MV-4-11 (cell line): ENCODE measurements at places on chromosomes 5 and 9.
A peak's percentile ranks its signal among the peaks of the same experiment; 100 is the strongest.

DNA sequence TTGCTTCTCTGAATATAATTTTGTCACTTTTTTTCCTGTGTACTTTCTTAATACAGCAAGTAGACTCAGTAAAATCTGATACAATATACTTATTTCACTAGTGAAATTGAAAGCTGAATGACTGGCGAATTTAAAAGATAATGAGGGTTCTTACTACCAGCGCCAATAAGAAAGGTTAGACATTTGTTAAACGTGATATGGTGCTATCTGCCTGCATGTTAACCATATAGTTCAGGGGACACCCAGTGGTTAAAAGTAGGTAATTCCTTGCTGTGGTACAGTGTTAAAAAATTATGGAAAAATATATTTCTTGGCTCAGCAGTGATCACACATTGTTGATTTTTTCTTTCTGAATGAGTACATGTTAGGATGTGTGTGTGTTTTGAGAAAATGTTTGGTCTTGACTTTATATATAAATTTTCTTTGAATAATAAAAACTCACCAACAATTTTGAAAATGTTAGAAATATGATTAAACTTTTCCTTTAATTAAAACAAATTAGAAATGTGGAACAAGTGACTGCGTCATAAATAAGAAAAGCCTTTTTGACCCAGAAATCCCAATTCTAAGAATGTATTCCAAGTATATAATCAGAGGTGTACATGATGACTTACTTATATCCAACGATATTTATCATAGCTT is 25.8 kb downstream of the CAST start:
- peak; percentile 43 for DNase-seq

GRCh38 chr9:96513622-96514021 is 63.7 kb downstream of the HABP4 start:
- no peak for DNase-seq

DNA sequence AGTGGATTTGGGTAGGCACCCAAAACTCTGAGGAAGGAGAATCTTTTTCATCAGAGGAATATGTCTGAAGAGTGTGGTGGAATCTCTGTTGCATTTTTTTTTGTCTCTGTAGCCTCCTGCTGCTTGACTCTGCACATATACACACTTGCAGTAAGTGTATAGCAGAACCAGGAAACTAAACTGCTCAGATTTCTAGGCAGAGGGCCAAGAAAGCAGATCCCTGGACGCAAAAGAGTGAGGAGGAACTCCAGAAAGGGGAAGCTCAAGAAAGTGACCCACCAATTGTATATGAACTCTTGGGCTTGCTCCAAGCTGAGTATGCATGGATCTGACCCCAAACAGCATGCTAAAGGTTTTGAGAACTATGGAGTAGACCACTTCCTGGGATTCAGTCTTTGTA is 181.8 kb downstream of the GADD45G start:
- DNase-seq, result peak; percentile 80

DNA sequence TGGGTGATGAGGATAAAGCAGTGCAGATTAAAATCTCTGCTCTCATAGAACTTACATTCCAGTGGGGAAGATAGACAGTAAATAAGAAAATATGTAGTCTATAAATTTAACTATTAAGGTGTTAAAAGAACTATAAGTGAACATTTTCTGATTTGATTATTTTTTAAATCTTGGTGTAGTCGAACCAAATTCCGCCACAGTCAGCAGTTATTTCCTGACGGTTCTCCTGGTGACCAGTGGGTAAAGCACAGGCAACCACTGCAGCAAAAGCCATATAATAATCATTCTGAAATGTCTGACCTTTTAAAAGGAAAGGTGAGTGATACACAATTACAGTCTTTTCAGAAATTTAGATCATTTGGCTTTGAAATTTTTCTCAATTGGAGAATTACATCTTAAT is 27.2 kb downstream of the DCP2 start:
- no peak for DNase-seq

DNA sequence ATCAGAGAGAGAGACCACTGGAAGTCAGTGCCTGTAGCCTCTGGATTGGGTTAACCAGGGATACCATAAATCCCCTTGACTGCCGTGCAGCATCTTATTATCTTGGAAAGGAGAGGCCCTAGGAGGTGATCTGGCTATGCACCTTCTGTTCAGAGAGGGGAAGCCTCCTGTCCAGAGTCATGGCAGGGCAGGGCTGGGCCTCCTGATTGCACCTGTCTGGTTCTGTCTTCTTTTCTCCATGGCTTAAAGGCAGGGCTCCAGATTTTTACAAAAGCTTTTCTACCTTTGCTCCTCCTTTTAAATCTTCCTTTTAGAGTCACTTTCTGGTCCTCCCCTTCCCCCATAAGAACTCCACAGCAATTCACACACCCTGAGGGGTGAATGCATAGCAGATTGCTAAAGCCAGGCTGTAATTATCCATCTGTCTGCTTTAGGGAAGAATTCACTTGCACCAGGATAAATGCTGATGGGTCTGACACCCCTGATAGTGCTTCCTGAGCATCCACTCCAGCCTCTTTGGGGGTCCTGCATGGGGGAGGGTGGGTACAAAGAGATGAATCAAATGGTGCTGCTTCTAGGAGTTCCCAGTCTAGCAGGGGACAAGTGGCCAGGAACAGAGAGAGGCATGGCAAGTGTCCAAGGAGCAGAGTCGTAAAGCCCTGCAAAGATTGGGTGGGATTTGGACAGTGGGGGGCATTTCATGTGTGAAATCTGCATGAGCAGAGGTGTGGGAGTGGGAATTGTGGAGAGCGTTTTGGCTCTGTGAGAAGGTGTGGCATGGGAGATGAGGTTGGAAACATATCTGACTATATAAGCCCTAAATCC is 141.3 kb upstream of the ALDH1B1 start:
- DNase-seq, result no peak

DNA sequence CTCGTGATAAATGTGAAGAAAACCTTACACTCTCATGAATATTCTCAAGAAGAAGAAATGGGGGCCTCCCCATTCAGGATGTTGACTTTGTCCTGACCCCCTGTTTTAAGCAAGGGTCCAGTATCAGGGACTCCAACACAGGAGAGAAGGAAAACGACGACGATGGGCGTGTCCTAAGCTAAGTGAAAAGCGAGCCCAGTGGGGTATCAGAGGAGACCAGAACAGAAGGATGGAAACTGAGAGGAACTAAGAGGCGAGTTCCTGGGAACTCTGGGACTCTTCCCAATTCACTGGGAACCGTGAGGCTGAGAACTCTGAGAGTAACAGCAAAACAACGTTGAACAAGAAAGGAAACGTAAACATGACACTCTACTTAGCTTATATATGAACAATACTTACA is 14.6 kb downstream of the RETREG1 start:
- no peak for DNase-seq

DNA sequence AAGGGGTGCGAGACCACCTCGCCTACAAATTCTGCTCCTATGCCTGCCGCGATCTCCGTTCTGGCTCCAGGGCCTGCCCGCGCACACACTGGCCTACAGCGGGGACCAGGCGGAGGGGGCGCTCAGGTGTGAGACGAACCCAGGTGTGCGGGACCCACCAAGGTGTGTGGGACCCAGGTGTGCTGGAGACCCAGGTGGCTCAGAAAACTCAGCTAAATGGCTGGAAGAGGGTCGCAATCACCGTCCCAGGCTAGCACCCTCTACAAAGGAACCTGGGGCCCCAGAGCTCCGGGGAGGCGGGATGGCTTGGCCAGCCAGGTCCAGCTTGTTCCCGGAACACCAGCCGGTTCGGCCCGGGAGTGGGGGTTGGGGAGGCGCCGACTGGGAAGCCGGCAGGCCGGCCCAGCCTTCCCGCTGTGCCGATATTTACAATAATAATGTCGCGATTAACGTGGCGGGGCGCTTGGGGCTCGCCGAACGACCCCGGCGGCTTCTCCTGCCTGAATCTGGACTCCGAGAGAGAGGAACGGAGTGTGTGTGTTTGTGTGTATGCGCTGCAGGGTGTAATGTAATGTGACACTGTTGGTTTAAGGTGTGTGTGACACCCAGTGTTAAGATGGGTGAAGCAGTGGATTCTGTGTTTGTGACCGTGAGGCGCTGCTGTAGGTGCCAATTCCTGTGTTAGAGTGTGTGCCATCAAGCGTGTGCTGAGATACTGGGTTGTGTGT is 1.4 kb downstream of the PCDH1 start:
- no peak for DNase-seq

DNA sequence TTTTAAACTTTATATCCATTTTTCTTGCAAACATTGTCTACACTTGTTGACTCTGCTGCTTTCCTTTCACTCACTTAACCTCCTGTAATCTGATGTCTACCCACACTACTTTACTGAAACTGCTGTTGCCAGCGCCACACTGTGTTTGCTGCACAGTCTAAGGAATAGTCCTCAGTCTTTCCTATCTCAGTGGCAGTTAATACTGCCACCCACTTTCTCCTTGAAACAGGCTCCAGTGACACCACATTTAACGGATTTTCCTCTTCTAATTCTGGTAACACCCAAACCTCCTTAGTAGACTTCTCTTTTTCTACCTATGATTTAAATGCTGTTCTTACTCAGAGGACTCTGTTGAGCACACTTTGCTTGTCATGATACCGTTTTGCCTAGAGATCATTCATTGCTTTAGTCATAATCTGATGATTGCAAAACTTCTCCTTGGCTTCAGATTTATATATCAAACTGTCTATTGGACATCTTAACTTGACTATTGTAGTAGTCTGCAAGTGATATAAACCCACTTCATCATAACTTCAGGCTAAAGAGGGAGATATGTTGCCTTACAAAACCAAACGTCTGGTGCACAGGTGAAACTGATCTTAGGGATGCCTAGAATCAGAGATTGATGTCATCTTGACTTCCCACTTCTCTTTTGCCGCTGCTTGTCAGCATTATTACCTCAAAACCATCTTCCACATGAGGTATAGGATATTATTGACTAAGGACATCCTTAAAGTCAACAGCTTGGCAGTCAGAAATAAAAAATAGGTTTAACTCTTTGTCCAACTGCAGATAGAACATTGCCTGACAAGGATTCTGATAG is 94.1 kb downstream of the CDC42SE2 start:
- peak; percentile 81 for DNase-seq

GRCh38 chr9:125822160-125822559 is 75.0 kb downstream of the PBX3 start:
- DNase-seq, result no peak

DNA sequence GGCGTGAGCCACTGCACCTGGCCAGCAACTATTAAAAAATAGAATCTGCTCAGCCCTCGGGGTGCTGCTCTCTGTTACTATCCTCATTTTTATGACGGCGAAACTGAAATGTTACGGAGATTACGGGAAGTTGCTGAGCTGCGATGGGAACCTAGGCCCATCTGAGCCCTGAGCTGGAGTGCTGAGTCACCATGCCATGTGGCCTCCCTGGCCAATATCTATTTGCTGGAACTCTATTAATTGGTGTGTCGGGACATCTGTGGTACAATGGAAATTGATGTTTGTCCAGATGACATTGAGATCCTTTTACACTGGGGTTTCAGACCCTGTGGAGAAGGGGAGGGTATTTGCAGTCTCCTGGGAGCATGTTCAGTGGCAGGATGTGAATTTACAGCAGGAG is 8.1 kb downstream of the PRDM12 start:
- peak; percentile 72 for DNase-seq

DNA sequence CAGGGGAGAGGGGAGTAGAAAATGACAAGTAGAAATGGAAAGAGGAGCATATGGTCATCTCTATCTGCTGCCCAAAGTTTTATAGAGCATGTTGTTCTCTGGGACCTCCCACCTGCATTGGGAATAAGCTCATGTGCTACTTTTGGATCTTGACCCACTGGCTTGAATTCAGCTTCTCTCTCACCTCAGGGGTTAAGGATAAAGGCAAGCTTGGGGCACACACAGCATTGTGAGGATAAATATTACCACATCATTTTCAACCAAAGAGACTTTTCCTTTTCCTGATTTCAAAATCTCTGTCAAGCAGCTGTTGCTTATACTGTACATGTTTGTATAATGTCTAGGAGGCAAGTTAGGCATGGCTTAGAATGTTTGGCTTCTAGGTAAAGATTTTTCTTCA is 16.6 kb downstream of the ATP10B start:
- peak; percentile 50 for DNase-seq

GRCh38 chr9:20611691-20612287 is 10.5 kb downstream of the MLLT3 start:
- peak; percentile 8 for DNase-seq

DNA sequence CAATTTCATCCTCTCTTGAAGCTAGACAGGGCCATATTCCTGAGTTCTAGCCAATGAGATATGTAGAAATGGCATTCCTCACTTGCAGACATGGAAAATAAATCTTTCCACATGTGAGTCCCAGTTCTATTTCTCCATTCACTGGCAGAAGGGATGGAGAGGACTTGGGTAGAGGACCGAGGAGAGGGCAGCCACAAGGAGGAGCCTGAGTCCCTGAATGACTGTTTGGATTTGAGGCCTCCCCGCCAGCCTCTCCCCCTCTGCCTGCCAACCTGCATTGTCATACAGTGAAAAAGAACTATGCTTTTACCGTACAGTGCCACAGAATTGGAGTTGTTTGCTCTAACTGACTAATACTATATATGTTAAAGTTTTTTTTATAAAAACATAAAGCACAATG is 583.0 kb upstream of the WWC1 start:
- DNase-seq, result no peak

DNA sequence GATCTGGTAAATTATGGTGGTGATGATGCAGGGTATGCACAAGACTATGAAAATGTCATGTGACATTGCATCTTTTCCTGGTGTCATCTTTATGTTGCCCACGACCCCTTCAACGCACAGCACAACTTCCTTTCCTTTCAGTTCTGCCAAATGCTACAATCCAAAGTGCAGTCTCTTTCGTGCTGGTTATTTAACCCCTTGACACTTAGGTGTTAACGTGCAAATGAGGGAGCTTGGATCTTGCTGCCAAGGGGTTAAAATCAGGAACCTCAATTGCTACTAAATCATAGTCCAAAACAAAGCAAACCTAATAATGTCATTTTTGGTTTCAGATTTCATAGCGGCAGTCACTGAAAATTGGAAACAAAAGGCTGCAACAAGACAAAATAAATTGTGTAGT is 16.0 kb downstream of the CTSL start:
- DNase-seq, result no peak

DNA sequence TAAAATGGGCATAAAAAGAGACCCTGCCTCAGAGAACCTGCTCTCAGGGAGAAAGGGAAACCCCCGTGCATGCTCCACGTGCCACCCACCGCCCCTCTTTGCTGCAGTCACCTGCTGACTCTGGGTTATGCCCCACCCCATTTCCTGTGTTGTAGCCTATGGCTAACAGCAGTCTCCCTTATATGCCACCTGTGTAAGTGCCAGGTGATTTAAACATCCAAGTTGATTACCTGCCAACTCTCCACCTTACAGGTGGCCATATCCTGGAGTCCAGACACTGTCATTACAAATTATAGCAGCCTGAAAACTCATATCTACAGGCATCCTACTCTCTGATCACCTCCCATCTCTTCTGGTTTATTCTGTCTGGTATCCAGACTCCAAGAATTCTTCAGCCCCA is 242.6 kb downstream of the HSPA4 start:
- no peak for DNase-seq

GRCh38 chr5:168362097-168362885 is 70.8 kb downstream of the WWC1 start:
- no peak for DNase-seq

GRCh38 chr5:148746826-148747535 is 79.4 kb upstream of the ADRB2 start:
- DNase-seq, result peak; percentile 98
